ENCODE measurements at places on chromosomes 11 and 22. TPM values are rescaled to one million over a fixed set of nuclear protein-coding genes. Genes with fewer than 3 reads are reported as not detected.

DNA sequence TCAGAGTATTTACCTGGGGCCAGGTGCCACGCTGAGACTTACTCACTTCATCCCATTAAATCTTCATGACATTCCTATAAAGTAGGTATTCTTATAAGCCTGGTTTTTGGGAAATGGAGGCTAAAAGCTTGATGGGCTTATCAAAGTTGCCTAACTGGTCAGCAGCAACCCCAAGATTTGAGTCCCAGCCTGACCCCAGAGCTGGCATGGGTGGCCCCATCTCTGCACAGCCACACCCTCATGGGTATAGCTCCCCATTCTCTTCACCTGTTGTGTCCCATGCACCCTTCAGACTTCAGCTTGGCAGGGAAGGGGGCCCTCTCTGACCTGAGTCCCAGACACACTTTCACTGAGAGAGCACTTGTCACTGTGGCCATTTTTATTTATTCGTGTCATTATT is 37.4 kb upstream of the TP53I11 start:
- no peak for DNase-seq

DNA sequence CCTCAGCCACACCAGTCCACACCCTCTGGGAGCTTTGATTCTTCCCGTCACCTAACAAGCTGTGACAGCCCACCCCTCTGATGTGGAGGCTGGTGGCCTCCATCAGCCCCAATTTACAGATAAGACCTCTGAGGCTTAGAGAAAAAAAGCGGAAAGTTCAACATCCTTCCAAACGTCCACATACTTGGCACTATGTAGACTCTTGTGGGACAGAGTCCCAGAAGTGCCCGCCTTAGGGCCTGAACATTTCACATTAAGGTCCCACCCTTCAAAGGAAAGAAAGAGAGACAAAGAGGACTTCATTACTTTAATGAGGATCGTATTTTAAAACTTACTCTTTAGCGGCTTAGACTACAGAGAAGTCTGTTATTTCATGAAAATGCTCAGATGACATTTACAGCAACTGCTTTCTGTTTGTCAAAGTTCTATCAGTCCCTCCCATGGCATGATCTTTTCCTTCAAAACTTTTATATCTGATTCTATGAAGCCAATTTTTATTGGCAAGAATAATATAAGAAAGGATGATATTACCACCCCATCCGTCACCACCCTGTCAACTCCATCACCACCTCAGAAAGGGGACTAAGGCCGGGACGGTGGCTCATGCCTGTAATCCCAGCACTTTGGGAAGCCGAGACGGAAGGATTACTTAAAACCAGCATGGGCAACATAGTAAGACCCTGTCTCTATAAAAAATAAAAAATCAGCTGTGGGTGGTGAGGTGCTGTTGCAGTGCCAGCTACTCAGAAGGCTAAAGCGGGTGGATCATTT is 15.7 kb upstream of the SCGB1A1 start:
- no peak for DNase-seq

The PRDM11 gene
- 1.4 TPM for polyA plus RNA-seq

- DNase-seq, result peak; percentile 83
These were observed 27.0 kb downstream of the CABIN1 start for GRCh38 chr22:24037851-24038765.

The MRGPRX4 gene
- polyA plus RNA-seq, result not detected

- DNase-seq, result no peak
These were observed 12.6 kb downstream of the TCIRG1 start for GRCh38 chr11:68051191-68052136.

DNA sequence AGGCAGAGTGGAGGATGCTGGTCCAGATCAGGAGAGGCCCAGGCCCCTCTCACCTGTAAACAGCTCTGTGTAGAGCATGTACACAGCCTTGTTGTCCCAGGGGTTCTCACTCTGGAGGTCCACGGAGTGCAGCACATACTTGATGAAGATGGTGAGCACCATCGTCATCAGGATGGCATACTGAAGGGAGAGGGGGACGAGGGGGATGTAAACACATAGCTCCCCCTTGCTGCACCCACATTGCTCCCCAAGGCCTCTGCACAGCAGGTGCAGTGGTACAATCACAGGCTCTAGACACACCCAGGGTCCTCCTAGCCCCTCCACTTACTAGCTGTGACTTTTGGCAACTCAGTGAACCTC is 2.9 kb downstream of the SYVN1 start:
- no peak for DNase-seq

The GTSE1 gene
- polyA plus RNA-seq, result not detected

- DNase-seq, result no peak
These were observed 10.6 kb downstream of the ELF5 start for GRCh38 chr11:34502949-34503348.

The SPDYC gene
- polyA plus RNA-seq, result not detected

DNA sequence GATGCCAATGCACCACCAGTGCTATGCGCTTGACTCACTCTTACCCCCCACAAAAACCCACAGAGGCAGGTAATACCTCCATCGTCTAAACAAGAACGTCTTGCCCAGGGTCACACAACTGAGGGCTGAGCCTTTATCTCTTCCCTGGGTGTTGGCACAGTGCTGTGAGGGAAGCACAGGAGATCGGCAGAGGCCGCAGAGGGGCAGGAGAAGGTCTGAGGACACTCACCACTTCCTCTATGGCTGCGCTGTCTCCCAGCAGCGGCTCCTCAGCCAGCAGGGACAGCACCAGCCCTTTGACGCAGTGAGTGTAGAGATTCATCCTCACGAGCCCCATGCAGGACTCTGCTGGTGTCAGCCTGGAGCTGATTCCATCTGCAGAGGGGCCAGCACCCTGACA is 19.9 kb downstream of the HPS4 start:
- DNase-seq, result no peak

- no peak for DNase-seq
These were observed 65.4 kb downstream of the MICAL2 start for GRCh38 chr11:12175694-12176241.

DNA sequence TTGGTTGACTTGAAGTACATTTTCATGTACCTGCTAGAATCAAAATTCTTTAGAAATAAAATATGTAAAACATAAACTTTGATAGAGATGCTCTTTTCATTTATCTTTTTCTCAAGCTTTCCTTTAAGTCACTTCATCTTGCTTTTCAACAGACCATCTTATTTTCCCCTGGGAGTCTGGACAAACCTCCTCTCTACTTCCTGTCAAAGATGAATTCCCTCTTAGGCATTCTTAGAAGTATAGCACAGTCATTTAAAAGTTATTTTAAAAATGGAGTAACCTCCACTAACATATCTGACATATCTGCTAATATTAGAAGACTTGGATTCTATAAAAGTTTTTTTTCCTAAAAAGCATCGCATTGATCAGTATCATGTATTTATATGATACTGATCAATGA is 84.8 kb upstream of the PAX6 start:
- DNase-seq, result no peak

DNA sequence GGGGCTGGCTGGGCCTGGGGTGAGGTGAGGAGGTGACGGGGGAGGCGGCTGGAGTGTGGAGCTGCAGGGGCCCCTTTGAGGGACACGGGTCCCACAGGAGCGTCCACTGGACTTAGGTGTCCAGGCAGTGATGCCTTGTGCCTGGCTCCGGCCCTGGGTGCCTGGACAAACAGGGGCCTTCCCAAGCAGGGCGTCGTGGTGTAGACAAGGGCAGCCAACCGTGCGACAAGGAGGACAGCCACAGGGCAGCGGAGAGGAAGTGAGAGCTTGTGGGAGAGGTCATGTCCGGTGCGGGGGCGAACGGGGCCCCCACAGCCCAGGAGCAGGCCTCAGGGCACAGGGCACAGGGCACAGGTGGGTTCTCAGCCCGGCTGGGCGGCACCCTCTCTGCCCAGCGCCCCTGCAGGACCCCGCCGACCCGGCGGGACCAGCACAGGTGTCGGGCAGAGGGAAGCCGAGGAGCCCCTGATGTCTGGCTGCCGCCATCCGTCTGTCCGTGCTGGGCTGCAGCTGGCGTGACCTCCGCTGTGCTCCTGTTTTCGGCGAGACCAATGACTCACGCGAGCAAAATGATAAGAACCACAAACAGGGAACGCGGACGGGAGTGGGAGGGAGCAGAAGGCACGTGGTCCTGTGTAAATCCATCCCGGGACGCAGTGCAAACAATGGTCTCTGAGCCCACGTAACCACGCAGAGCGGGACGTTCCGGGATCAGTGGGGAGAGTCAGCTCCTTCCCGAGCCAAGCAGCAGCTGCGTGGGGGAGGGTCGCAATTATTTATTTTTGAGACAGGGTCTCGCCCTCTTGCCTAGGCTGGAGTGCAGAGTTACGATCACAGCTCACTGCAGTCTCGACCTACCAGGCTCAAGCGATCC is 49.1 kb upstream of the A4GALT start:
- DNase-seq, result no peak

DNA sequence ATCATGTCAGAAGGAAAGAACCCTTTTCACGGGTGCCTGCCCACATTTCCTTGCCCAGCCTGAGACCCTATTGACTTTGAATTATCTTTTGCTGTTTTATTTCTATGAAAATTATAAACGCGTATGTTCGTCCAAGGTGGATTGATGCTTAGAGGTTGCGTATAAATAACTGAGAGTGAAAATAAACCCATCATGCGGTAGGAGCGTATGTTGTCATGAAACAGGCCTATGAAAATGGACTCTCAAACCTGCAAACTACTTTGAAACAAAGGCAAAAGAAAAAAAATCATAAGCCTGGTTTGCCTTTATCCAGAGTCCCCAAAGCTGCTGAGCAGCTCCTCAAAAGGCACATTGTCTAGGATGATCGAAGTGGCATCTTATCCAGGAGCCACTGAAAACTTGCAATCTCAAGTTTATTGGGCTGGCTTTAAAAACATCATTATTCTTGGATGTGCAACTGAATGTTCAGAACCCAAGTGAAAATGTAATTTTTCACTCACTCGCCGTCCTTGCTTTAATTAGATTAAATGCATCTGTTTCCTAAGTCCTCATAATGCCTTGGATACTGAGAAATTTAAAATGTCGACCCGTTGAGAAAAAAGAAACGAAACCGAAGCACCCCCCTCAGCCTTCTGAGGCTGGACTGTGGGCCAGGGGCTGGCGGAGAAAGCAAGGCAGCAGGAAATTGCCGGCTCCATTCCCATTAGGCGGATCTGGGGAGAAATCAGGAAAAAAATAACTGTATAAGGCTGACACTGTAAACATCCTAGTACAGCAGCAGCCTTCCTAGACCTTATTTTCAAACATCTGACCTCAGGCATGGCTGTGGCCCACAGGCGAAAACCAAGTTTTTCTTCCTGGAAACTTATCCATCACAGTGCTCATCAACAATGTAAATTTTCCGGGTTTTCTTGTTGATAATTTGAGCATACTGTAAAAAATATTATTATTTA is 82.9 kb upstream of the PPARA start:
- no peak for DNase-seq

The PNPLA2 gene
- polyA plus RNA-seq, result 42.7 TPM

GRCh38 chr22:20228055-20228938 is 39.8 kb downstream of the RTN4R start:
- DNase-seq, result no peak

- DNase-seq, result no peak
These were observed 249.9 kb downstream of the TTC28 start for GRCh38 chr22:28429711-28430110.

GRCh38 chr11:82315093-82315492 is 418.6 kb downstream of the FAM181B start:
- DNase-seq, result no peak

The TSSK2 gene
- polyA plus RNA-seq, result not detected

- DNase-seq, result no peak
These were observed 34.6 kb upstream of the SC5D start for GRCh38 chr11:121257976-121258375.

DNA sequence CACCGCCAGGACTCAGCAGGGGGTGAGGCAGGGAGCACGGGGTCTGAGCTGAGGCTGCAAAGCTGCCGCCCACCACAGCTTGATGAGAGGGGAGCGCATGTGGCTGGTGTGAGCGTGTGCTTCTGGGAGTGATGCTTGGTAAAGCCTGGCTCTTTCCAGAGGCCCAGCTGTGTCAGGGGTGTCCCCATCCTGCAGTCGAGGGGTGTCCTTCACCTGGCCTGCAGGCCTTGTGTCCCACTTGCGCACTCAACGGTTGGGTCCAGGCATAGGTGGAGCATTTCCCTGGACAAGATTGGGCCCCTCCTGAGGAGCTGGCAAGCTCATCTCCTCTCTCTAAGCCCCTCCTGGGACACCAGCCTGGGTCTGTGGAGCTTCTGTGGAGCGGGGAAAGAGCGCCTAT is 273.9 kb downstream of the TBC1D22A start:
- DNase-seq, result no peak

GRCh38 chr22:44850946-44851345 is 98.6 kb downstream of the ARHGAP8 start:
- no peak for DNase-seq

The APOC3 gene
- not detected for polyA plus RNA-seq

- DNase-seq, result no peak
These were observed 110.9 kb downstream of the KCNC1 start for GRCh38 chr11:17845431-17845881.

DNA sequence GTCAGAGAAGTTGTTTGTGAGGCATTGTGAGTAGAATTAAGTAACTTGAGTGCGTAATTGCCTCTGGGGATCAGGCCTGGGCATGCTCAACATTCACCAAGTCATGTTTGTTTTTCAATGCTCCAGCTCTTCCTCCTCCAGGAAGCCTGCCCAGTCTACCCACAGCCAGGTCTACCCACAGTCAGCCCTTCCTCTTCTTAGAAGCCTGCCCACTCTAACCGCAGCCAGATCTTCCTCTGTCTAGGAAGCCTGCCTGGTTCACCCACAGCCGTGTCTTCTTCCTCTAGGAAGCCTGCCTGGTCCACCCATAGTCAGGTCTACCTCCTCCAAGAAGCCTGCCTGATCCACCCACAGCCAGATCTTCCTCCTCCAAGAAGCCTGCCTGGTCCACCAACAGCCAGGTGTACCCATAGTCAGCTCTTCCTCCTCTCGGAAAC is 25.0 kb downstream of the LRP5 start:
- DNase-seq, result no peak

- DNase-seq, result peak; percentile 57
These were observed 1.7 kb downstream of the MRGPRD start for GRCh38 chr11:68978931-68979594.

GRCh38 chr11:13928566-13929251 is 33.8 kb upstream of the SPON1 start:
- no peak for DNase-seq

DNA sequence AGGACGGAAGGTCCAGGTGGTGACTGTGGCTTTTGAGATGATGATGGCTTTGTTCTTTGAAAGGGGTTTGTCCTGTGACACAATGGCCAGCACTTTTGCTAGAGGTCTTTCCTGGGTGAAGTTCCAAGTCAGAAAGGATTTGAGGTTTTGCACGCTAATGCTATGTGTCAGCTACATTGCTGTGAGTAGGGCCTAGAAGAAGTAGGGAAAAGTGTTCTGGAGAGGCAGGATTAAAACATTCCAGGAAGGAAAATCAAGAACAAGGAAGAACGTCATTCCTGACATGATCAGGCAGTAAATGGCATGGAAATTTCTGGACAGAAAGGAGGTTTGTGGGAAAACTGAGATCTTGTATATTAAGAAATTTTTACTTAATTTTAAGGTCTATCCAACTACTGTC is 290.7 kb downstream of the NTM start:
- no peak for DNase-seq

The RFPL2 gene
- not detected for polyA plus RNA-seq

- no peak for DNase-seq
These were observed 4.9 kb downstream of the RGL4 start for GRCh38 chr22:23695571-23696325.

The LRRC55 gene
- polyA plus RNA-seq, result not detected

The PDE2A gene
- 0.22 TPM for polyA plus RNA-seq
